ENCODE measurements at places on chromosomes 6 and 20.

DNA sequence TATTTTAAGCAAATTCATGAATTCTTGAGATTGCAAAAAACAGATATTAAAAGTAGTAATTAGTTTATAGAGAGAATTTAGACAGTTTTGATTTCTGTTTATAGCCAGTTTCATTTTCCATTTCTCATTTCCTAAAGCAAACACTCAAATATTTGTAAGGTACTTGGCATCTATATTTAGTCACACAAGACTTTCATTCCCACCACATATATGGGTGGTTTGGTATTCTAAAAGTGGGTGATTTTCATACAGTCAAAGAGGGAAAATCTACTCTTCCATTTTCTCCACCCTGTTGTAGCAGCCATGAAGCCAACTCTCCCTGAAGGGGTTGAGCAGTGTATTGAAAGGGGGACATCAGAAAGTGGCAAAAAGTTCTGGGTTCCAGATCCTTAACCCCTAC lies 181.1 kb upstream of the SUPT3H start:
- DNase-seq: no peak

GRCh38 chr6:3347826-3348225 lies 89.1 kb downstream of the PSMG4 start:
- DNase-seq: no peak

DNA sequence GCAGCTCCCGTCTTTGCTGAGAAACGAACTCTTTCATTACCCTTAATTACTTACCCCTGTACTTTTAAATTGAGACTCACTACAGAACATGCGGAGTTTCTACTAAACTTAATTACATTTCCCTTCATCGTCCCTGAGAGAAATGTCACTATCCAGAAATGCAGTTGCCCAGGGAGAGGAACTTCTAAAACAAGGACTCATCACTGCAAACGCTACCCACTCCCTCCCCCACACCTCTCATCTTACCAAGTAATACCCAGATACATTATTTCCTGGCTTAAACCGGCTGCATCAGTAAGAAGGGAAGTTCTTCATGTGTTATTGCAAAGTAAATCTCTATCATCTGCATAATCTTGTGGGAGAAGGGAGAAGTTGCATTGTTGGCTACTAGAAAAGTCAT lies 138.3 kb downstream of the IPCEF1 start:
- DNase-seq: no peak

DNA sequence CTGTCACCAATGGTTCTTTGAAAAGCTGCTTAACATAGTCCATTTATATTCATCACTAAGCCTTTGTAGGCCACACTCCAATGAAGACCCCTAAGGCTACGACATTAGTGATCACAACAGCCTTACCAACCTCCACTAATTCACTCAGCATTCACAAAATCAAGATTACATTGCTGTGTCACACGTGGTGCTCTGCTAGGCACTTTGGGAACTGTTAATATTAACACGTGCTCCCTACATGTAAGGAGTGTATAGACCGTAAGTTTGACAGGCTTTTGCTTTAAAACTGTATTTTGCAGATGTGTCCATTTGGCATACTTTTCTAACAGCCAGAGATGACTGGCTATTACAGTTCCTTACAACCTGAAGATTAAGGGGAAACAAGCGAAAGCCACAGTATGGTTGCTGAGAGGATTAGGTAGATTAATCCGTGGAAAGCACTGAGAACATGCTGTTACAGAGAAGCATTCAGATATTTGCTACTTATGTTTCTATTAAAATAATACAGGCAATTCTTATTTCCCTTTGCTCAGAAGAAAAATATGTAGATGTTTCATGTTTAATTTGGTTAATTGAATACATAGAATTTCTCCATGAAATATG lies 69.7 kb downstream of the SAMD3 start:
- DNase-seq: no peak

DNA sequence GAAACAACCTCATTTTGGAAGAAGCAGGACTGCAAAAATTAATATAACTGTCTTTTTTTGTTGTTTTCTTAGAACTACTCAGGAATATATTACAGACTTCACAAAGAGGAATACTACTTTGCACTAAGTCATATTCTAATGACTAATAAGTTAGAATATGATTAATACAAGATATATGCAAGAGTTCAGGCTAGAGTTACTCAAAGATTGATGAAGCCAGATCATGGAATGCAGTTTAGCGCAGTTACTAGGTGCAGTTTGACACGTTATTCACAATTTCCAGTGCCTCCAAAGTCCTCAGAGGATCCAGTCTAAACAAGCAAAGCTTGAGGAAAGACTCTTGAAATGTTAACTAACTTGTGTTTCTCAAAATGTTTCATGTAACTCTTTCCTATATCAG lies 1.2 kb upstream of the MYCT1 start:
- DNase-seq: peak; percentile 72

- no peak for DNase-seq
Observed at GRCh38 chr20:62345681-62346370, 21.3 kb downstream of the LAMA5 start.

DNA sequence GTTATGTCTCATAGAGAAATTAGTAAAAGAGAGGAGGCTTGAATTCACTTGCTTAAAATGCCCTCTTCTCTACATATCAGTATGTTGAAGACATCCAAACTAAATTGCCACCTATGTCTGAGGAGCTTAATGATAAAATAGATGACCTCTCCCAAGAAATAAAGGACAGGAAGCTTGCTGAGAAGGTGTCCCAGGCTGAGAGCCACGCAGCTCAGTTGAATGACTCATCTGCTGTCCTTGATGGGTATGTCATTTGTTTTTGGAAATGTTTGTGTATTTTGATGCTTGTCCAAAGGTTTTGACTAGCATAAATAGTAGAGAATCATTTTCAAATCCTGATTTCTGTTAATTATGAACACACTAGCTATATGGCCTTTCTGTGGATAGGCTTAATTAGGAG lies 307.7 kb downstream of the ARHGAP18 start:
- DNase-seq: peak; percentile 15
